ENCODE measurements at places on chromosomes 2 and 18.

DNA sequence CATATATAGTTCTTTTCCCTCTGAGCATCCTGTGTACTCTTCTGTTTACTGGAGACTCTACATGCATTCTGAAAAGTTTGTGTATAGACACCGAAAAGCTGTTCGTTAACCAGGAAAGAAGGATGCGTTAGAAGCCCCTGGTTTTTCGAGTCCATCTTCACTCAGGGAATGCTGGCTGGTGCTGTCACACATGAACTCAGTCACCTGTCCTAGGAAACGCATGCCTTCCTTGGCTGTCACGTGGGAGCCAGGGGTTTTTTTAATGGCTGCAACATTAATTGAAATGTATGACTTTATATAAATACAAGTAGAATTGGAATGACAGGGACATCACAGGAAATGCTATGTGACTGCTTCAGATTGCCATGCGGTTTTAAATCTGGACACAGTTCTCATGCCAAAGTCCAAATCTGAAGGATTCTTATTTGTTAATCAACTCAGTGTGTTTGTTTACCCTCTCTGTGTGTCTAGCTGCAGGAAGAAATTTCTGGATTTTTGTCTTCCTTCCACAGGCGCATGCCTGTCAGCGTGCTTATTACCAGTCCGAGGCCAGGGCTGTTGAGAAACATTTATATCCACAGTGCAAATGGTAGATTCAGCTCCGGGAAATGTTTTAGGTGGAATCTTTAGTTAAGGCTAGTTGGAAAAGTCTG, 2.6 kb downstream of the RAMP1 start:
- DNase-seq, result no peak

GRCh38 chr2:65369980-65370379, 62.4 kb downstream of the SPRED2 start:
- DNase-seq, result no peak

DNA sequence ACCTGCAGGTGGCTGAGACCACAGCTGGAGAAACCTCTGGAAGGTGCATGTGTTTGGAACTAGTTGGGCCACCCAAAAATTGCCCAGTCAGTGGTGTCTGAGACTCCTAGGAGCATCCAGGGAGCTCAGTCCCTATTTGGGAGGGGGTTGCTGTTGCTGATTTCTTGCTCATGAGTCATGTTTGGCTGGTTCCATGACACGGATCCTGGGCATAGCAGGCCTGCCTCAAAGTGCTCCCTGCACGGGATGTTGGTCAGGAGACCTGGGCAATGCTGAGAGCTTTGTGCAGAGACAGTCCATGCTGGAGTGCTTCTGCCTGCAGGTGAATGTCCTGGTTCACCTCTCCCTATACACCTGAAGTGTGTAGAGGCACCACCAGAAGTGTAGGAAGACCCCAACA, 194.2 kb downstream of the GLI2 start:
- no peak for DNase-seq

DNA sequence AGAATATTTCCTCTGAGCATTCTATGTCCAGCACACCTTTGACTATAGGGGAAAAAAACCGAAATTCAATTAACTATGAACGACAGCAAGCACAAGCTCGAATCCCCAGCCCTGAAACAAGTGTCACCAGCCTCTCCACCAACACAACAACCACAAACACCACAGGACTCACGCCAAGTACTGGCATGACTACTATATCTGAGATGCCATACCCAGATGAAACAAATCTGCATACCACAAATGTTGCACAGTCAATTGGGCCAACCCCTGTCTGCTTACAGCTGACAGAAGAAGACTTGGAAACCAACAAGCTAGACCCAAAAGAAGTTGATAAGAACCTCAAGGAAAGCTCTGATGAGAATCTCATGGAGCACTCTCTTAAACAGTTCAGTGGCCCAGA, 79.4 kb upstream of the FAM117B start:
- DNase-seq, result no peak

- DNase-seq, result no peak
These were observed 306.7 kb upstream of the ACVR2A start for GRCh38 chr2:147538088-147538487.

- DNase-seq, result no peak
These were observed 58.3 kb downstream of the BMPR2 start for GRCh38 chr2:202434472-202434871.

- no peak for DNase-seq
These were observed 271.3 kb downstream of the KCNS3 start for GRCh38 chr2:18149660-18150246.

Measured in activated T-cell treated with anti-CD3 and anti-CD28 coated beads for 1 hour (primary cell).